Amygdala (tissue), 56 donors: ENCODE measurements at places on chromosomes 7 and 10.

DNA sequence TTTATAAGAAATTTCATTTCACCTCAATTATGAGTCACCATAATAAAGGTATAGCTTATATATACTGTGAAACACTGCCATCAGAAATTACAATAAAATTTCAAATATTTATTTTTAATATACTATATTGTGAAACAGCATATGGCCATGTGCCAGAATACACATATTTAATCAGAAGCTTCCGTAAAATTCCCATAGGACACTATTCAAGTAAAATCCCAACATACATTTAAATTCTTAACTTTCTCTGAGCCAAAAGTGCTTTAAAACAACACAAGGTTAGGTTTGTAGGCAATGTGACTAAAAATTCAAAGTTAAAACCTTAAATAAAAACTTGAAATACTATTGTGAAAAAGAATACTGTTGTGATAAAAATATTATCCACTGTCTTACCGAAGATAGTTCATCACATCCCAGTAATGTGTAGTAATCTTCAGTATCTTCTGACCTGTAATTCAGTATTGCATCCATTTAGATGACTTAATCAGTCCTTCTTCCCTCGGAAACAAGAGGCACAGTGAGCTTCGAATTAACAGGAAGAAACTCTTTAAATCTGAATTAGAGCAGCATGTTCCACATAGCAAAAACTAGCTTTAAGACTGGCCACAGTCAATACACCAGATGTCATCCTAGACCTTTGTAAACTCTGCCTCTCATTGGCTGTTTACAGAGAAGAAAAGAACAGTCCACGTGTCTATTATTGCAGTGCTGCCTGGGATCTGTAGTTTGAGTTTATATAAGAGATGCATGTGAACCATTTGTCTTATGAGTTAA, at the start of gene DNAJC12:
Gene DNAJC12 (minus strand): TSS at position 648 of the 774 bp plus-strand sequence. CDS start 177 bp downstream, at position 471.
- DNase-seq = no peak

DNA sequence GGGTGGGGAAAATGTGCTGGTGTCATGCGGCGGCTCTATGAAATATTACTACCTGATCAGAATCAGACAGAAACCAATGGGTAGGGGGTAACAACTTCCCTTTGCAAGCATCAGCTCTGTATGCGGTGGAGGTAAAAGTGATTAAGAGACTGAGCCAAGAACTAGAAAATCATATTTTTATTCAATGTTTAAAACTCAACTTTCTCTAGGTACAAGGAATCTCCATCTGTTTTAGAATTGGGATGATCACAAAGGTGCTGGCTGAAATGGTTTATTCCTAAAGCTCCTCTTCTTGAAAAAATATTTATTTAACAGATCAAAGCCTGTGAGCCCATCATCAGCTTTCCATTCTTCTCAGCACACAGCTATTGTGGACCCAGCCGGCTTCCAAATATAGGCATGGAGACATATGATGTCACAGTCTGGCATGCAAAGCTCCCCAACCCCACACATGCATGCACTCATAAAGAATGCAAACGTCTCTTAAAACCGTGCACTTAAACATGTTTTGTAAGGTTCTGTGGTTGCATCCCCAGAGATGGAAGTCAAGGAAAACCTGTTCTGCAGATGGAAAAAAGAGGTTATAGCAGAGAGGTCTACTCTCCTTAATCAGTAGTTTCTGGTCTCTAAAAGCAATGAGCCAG, 126.0 kb downstream of the SKIDA1 start:
- DNase-seq = no peak

GRCh38 chr10:29297678-29298077, 8.8 kb downstream of the LYZL1 start:
- no peak for DNase-seq

GRCh38 chr10:44352316-44353127, 32.4 kb downstream of the CXCL12 start:
- no peak for DNase-seq

DNA sequence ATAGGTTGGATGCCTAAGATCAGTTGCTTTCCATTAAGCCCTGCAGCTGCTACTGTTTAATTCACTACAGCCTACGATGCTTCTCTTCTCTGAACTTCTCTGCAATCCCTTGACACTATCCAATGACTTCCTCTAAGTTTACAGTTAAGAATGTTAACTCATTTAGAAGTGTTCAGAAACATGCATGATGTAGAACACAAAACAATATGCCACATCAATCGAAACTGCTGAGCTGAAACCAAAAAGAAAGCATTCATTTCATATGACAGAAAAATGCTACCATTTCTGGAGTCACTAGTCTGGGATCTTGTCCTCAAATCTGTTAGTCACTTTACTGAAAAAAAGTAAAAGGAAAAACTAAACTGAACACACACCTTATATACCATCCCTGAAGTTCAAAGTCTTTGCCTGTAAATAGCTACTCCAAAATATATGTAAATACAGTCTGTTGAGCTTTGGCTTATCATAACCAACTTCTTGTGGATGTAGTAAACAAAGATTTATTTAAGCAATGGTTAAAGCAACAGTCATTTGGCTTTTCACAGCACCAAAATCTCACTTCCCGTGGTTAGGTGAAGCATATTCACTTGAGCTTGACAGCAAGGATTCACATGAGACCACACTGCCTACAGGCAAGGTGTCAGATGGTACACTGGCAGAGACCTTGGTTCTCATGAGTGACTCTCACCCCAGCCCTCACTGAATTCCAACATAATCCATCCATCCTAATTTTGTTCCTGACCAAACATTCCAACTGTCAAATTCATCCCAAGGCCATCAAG, 187.0 kb downstream of the PPP1R17 start:
- no peak for DNase-seq

GRCh38 chr7:85471740-85472139, 284.9 kb upstream of the SEMA3D start:
- no peak for DNase-seq

- no peak for DNase-seq
Measured at GRCh38 chr7:87110778-87111177, 41.5 kb upstream of the DMTF1 start.

DNA sequence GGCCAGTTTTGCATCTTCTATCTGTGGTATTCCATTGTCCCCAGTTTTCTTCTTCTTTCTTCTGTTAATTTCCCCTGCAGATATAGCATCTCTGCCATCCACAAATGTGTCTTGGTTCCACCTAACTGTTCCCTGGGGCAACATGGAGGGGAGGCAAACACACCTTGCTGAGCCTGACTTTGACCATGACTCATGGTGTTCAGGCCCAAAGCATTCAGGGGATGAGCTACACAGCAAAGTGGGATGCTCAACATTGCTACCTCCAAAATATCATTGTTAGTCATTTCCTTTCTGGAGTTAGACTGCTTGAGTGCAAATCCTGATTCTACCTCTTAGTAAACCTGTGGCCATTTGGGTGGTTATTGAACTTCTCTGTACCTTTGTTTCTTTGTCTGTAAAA, 542.7 kb downstream of the LRMDA start:
- DNase-seq = no peak

DNA sequence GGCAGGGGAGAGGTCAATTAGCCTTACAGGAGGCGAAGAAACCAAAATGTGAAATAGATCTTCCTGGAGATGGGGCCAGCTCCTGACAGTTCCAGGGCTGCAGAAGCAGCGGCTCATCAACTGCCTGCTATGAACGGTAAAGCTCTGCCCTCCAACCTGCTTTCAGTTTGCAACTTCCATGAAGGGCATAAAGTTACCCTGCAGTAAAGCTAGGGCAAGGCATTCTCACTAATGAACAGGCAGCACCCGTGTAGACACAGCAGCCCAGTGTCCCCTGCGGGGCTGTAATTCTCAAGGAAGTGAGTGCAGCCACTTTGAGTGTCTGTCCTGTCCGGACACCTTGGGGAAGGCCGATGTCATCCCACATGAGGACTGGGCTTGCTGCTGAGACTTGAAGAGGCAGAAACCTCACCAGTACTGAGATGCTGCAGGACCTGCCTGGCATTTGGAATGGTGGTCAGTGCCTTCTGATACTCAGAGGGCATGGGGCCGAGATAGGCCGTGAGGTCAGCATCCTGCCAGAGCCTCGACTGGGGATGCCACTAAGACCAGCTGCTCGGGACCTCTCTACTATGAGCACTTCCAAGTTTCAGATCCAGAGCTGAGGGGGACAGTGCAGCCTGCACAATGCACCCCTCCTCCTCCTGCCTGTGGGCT, 26.1 kb upstream of the C10orf53 start:
- DNase-seq = no peak

DNA sequence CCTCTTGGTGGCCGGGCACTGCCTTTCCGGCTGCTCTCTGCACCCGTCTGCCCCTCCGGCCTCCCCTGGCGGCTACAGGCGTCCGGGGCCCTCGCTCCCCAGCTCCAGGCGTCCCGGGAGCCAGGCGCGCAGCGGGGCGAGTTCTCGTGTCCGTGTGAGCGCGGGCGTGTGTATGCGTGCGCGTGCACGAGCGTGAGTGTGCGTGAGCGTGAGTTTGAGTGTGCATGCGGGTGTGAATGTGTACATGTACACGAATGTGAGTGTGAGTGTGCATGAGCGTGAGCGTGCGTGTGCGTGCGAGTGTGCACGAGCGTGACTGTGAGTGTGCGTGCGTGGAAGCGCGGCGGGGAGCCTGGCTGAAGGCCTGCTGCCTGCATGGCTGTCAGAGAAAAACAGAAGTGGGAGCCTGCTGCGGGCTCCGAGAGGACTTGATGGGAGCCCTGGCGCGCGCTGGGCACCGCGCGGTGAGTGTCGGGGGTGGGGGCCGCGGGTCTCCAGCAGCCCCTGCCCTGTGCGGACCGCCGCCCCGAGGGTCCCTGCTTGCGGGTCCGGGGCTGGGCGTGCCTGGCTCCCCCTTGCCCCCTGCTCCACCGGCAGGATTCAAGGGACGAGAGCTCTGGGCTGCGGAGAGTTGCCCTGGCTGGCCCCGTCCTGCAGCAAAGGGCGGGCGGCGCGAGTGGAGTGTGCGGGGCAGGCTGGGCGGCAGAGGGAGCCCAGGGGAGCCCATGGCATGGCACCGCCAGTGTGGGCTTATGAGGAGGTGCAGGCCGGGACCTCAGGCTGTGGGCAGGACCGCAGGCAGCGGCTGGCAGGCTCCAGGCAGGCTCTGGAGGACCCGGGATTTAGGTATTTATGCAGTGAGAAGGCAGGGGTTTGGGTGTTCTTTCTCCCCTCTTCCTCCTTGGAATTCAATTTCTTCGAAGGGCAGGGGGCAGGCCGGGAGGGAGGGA, 75.8 kb upstream of the EN2 start:
- DNase-seq = no peak

GRCh38 chr7:33946094-33946699, 40.9 kb downstream of the BMPER start:
- no peak for DNase-seq

GRCh38 chr7:118153551-118154177, 30.3 kb upstream of the LSM8 start:
- DNase-seq = no peak

- DNase-seq = no peak
Measured at GRCh38 chr10:133528296-133528844, 1.2 kb downstream of the CYP2E1 start.

GRCh38 chr10:75244487-75245353, 9.0 kb upstream of the COMTD1 start:
- no peak for DNase-seq

- no peak for DNase-seq
Measured at GRCh38 chr10:29176845-29177832, 111.7 kb upstream of the LYZL1 start.

GRCh38 chr10:119454316-119454715, 88.2 kb downstream of the RGS10 start:
- no peak for DNase-seq

DNA sequence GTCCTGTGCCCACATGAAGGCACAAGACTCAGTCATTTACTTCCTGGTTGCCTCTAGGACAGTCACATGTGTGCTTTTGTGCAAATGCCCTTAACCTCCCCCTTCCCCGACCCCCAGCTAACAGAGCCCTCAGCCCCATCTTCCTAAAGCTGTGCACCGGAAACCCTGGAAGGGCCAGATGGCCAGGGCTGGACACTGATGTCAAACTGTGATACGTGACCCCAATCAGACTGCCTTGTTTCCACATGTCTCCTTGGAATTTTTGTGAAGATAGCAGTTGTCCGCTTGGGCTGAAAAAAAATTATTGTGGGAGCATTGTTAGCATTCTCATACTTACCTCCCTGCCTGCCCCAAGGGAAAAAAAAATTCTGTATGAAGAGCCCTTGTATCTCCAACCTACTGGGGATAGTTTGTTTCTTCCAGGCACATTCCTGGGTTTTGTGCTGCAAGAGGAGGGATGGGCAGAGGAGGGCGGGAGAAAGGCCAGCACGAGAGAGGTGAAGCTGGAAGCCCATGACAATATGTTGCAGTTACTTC, 17.0 kb upstream of the ADAM12 start:
- no peak for DNase-seq

DNA sequence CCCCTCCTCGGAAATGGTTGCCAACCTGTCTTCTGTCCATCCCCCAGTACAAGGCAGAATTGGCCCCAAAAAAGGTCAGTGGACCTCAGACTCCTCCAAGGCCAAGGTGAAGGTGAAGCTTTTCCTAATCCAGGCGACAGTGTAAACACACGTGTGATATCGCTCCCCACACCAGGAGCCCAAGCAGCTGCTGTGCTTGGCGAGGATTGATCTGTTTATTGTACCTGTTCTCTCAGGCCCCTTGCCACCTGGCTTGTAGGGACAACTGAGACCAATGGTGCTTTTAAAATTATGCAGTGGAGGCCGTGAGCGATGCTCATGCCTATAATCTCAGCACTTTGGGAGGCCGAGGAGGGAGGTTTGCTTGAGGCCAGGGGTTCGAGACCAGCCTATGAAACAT, 66.1 kb upstream of the GTF2IRD1 start:
- no peak for DNase-seq

DNA sequence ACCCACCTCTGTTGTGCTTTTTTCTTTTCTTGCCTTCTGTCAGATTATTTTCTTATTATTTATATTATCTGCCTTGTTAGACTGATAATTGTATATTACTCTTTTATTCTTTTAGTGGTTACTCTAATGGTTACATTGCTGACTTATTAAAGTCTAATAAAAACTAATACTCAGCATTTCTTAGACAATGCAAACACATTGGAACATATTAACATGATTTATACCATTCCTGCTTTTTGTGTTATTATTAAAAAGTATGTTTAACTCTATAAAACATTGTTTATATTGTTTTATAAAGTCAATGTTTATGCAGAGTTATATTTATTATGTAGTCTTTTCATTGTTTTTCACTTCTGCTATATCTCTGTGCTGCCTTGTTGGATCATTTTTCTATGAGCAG, 68.0 kb upstream of the CACNA2D1 start:
- no peak for DNase-seq

DNA sequence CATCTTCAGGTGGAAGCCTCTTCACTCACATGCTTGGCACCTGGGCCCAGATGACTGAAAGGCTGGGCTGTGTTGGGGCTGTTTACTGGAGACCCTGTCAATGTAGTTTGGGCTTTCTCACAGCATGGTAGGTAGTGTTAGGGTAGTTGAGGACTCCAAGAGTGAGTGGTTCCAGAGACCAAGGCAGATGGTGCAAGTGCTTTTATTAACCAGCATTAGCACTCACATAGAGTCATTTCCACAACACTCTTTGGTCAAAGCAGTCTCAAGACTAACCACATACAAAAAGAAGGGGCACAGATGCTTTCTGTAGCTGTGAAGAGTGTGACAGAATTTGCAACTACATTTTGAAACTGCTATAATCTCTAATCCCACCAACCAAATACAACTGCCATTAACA, 135.0 kb downstream of the RTKN2 start:
- no peak for DNase-seq
